AG08395 (cell line): ENCODE measurements at places on chromosomes 12 and 14.

GRCh38 chr12:79563021-79563740 is 127.6 kb downstream of the PAWR start:
- DNase-seq: no peak

- no peak for DNase-seq
Observed at GRCh38 chr12:107282628-107283027, 189.3 kb upstream of the CRY1 start.

- no peak for DNase-seq
Observed at GRCh38 chr12:44972746-44973421, 78.0 kb downstream of the DBX2 start.

GRCh38 chr12:113778432-113779132 is 187.5 kb downstream of the RBM19 start:
- no peak for DNase-seq

- no peak for DNase-seq
Observed at GRCh38 chr12:22310275-22310674, 24.2 kb downstream of the ST8SIA1 start.

DNA sequence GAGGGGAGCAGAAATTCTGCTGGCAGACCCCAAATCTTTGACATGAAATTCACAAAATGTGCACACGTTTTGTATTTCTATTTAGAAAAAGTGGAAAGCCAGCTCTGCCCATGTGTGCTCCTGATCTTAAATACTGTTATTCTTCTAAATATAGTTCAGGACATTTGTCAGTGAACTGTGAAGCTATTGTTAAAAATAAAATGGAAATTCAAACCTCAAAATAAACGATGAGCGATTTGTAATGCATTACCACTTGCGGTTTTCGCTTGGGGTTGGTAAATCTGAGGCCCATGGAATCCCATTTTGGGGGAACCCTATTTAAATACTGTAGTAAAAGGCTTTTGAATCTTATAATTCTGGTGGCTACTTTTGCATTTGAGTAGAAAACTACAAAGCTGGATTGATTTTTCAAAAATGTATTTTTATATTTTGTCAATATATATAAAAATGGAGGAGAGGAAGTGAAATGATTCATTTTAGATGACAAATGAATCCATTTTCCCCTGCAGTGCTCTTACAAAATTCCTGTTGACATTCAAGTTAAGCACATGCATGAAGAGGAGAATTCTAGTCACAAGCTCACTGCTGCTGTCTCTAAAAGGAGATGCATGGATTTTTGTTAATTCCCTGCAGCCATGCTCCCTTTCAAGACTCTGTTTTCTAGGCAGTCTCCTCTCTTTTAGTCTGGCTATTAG is 47.1 kb downstream of the FLRT2 start:
- DNase-seq: no peak

DNA sequence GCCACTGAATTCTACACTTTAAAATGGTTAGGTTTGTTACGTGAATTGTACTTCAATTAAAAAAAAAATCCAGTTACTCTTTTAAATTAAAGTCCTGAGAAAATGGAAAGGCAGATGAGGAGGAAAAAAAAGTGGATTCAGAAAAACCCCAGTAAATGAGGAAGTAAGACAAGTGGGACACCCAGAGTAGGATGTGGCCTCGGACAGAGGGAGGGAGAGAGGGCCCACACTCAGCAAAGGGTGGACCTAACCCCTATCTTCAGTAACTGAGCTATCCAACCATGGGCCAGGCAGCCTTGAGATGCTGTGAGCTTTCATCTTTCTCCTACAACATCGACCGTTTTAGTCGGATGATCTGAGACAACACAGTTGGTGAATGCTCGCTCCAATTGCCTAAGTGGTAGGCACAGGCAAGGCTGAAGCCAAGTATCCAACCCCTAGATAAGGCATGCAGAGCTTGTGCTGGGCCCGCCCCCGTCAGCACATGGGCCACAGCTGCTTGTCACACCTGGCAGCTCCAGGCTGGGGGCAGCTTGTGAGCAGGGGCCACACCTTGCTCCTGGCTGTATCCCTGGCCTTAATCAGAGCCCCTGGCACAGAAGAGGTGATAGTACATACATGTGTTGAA is 142.1 kb downstream of the TTC7B start:
- no peak for DNase-seq

DNA sequence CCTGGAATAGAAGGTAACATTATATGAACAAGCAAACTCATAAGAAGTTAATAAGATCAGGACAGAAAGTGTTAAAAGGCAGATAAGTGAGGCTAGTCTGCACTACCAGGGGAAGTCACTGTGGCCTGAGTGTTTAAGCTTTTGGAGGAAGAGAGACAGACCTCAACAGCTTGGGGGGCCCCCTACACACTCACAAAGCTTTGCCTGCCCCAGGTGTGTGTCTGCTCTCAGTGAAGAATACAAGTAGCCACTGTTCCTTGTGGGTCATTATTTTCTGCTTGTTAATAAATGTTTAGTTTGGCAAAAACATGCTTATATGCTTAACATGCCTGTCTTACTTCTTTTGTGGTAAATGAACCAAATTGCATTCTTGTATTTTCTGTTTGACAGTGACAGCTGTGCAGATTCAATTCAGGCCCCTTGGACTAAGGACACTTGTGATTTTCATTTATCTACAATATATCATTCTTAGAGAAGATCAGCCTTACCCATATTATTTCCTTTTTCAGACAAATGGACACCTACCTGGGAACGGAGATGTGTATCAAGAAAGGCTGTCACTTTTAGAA is 50.7 kb upstream of the C12orf71 start:
- no peak for DNase-seq

DNA sequence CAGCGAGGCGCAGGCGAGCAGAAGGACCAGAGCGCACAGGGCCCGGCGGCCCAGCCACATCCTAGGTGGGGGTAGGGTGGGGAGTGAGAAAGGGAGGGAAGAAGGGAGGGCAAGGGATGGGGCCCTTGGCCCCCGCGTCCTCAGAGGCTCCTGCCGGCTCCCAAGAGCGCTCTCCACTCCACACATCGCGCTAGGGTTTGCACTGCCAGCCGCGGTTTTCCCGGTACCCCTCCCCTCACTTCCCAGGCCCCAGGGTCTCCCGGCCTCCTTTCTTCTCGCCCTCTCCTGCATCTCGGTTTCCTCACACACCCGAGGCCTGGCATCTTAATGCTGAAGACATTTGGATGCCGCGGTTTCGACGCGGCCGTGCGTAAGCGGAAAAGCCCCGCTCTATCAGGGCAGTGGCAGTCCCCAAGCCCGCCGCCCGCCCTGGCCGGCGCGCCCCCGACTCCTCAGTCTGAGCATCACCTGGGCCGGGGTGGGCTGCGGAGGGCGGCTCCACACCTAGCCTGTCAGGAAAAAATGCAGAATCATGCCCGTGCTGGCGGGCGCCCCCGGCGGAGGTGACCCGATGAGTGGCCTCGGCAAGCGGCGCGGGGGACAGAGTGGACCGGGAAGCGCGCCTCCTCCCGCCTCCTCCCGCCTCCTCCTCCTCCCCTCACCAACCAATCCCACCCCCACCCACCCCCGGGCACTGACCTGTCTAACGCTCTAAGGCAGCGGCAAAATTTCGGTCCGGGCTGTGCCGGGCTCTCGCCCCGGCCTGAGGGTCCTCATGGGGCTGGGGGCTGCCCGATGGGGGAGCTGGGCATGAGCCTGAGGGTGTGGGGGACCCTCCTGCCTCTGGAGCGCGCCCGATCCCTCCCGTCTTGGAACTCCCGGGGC is 686 bp downstream of the B4GALNT1 start:
- DNase-seq: no peak

GRCh38 chr14:68951035-68951797 is 27.9 kb downstream of the ACTN1 start:
- peak; percentile 83 for DNase-seq

- DNase-seq: no peak
Observed at GRCh38 chr12:58712976-58713375, 207.3 kb downstream of the LRIG3 start.

DNA sequence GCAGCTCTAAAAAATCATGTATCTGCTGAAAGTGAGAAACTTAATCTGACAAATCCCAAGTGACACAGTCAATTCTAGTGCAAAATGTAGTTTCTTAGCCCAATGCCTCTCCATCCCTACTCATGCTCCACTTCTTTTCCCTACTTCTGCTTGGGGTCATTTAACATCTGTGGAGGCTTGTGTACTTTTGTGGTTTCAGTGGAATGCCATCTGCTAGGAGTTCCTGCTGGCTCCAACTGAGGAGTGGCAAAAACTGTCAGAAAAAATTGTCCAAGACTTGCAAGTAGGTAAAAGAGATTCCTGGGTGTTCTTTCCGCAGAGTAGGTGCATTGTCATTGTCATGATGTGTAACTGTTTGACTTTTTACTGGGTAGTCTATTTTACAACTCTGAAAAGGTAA is 12.5 kb upstream of the AVPR1A start:
- DNase-seq: no peak

DNA sequence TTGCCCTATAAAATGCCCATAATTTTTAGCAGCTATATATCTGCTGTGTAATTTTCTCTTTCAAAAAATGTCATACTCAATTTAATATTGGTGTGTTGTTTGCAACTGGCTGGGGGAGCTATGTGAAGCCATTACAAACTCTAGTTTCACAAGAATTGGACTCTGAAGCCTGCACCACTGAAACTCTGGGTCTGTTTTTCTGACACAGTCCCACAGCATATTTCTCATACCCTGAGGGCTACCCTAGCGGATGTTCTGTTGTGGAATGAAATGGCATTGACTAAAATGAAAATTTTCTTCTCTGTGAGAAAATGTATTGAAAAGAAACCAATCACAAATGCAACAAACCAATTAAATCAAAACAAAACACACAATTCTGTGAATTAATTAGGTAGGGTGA is 284.6 kb upstream of the NPAS3 start:
- no peak for DNase-seq

DNA sequence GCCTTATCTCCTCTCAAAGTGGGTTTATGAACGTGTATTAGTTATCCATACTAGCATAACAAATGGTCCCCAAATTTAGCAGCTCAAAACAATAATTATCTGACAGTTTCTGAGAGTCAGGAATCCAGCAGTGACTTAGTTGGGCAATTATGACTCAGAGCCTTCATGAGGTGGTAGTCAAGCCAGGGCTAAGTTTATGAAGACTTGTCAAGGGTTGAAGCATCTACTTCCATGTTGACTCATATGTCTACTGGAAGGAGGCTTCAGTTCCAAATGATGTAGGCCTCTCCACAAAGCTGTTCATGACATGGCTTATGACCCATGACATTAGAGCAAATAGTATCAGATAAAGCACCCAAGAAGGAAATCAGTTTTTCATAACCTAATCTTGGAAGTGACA is 73.2 kb downstream of the IPO8 start:
- DNase-seq: peak; percentile 57

DNA sequence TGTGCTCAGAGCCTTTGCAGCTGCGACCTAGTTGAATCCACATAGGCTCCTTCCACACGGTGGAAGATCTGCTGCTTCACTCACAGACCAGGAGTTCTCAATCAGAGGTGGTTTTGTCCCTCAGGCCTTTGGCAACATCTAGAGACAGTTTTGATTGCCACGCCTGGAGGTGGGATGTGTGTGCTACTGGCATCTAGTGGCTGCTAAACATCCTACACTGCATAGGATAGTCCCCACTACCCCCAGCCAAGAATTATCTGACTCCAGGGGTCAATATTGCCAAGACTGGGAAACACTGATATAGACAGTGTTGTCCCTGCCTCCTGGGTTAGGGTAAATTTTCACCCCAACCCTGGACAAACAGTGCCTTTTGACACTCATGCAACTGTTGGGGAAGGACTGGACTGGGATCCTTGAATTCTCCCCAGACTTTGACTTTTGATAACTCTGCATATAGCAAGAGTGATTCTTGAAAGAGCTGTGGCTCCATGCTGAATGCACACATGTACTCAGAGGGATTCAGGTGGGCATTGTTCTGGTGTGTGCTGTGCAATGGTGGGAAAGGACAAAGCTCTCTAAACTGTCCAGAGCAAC is 39.8 kb downstream of the BAZ2A start:
- DNase-seq: no peak

- no peak for DNase-seq
Observed at GRCh38 chr14:99574099-99574880, 29.7 kb downstream of the CCDC85C start.

DNA sequence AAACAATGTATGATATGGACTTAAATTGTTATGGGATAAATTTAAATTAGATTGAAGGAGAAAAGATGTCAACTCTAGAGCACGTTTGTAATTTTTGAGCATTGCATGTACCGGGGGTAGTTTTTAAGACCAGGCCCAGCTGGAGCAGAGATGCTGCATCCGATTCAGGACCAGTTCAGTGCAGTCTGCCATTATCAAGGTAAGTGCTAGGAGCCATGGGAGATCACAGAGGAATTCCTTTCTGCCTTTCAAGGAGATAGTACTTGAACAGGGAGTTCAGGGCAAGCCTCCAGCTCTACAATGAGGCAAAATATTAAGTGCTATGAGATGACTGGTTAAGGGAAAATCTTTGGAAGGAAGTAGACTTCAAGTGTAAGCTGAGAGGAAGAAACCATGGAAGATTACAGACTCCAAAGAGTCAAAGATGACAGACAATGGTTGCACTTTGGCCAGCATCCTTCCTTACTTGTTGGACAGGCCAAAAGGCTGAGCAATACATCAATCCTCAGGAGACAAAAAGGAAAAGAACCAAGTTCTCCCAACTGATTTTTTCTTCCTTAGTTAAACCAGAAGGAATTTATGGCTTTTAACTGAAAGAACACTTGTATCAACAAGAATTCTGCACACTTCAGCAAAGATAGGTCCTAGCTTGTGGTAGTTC is 113.2 kb upstream of the HIF1A start:
- DNase-seq: no peak

DNA sequence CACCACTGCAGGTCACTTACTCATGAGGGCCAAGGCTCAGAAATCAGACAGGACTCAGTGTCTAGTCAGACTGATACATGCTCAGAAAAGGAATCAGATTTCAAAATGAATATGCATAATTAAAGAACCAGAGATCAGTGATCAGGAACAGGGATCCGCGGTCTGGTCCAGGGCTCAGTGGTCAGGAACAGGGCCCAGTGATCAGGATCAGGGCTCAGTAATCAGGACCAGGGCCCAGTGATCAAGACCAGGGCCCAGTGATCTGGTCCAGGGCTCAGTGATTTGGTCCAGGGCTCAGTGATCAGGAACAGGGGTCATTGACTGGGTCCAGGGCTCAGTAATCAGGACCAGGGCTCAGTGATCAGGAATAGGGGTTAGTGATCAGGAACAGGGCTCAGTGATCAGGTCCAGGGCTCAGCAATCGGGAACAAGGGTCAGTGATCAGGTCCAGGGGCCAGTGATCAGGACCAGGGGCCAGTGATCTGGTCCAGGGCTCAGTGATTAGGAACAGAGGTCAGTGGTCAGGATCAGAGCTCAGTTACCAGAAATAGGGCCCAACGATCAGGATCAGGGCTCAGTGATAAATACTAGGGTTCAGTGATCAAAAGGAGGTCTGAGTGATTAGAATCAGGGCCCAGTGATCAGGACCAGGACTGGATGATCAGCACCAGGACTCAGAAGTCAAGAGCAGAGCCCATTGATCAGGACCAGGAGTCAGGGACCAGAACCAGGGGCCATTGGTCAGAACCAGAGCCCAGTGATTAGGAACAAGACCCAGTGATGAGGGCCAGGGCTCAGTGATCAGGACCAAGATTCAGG is 175.3 kb downstream of the TMEM121 start:
- DNase-seq: no peak

GRCh38 chr14:91144425-91145145 is 30.7 kb downstream of the DGLUCY start:
- peak; percentile 72 for DNase-seq

- no peak for DNase-seq
Observed at GRCh38 chr12:25639406-25639805, 86.3 kb upstream of the LMNTD1 start.
